Nephron progenitor cell (in vitro differentiated cells): ENCODE measurements at places on chromosomes 7 and 10.

DNA sequence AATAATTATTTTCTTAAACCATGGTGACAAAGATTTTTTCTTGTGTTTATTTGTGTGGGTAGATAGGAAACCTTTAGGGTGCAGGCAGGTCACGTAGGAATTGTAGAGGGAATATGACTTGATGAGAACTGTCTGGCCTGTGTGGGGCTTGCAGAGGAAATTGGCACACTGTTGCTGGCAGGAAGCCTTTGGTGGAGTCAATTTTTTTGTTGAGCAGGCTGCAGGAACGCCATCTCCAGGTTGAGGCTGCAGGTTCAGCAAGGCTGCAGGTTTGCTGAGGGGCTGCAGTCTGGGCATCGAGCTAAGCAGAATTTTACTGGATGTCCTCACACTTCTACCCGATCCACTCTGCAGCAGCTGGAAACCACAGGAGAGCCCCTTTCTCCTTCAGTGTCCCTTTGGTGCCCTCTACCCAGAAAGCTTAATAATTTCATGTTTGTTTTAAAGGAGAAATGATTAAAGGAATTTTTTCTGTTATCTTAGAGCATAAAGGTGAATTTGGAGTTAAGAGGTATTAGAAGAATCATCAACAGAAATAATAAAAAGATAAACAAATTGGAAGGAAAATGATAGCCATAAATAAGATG, 37.0 kb downstream of the TBC1D12 start:
- DNase-seq: no peak

DNA sequence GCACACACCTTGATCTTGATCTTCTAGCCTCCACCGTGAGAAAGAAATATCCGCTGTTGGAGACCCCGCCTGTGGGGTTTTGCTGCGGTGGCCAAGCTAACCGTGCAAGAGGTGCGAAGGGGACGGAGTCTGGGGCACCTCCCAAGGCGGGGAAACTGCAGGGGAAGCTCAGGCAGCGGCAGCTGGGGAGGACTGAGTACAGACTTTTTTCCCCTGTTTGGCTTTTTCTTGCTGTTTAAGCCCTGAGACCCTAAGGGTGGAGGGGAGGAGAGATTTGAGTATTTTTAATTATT, 108.0 kb downstream of the DNAJB6 start:
- no peak for DNase-seq

GRCh38 chr7:90094030-90094429, 60.2 kb upstream of the STEAP1 start:
- no peak for DNase-seq

DNA sequence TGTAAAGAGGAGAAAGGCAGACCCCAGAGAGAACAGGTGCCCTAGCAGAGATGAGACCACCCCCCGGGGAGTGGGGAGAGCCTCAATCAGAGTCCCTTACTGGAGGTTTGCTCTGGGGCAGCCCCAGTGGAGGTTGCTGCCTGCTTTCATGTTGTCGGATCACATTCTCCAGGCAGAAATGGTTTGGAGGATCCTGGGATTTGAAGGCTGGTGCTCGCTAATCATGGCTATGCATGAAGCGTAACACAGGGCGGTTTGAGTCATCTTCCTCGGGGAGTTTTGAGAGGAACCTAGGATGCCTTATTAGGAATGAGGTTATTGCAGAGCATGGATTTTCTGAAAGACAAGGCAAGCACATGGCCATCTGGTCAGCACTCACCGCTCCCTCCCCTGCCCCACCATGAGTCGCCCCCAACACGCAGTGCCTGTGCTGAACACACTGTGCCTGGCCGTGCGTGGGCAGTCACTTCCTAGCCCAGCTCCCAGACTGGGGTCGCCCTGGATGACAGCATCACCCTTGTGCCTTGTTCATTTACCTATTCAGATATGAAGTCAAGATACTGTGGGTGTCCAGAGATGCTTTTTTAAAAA, 319.9 kb downstream of the DPP6 start:
- no peak for DNase-seq

DNA sequence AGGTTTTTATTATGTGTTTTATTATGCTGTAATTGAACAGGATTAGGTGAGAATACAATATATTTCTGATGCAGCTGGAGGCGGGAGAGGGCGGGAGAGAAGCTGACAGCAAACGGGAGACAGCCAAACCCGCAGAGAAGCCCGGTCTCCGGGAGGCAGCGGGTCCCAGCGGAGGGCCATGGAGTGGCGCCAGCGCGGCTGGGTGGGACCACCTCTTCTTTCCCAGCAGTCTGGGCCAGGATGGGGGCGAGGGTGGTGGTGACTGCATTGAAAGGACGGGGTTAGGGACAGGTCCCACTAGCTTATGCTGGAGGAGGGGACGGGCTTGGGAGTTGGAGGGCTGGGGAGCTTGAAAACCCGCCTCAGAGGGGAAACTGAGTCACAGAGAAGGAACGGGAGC, 14.5 kb upstream of the KAZALD1 start:
- DNase-seq: no peak

GRCh38 chr10:32446536-32447406, 831 bp downstream of the CCDC7 start:
- no peak for DNase-seq

GRCh38 chr10:30057421-30057841, 2.0 kb downstream of the JCAD start:
- DNase-seq: no peak

GRCh38 chr10:8085251-8085650, 30.8 kb downstream of the GATA3 start:
- no peak for DNase-seq

DNA sequence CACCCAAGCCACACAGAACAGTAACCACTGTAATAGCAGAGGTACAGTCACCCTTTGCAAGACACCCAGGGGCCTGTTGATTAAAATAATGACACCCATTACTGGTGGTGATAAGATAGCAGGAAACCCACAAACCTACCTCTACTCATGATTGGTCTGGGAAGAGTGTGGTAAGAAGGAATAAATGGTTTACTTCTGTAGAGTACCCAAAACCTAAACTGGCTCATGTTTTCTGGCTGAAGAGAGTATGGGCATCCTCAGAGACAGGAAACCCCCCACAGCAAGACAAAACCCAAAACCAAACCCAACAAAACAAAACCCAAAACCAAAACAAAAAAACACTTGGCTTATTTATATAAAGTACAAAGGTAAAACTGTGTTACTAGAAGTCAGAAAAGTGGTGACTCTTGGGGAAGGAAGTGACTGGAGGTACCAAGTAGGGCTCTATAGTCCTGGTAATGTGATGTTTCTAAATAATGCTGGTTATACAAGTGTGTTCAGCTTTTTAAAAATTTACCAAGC, 15.5 kb upstream of the DNAJB12 start:
- DNase-seq: no peak

- DNase-seq: peak; percentile 33
These were observed 1.7 kb downstream of the NYAP1 start for GRCh38 chr7:100485471-100485876.

- DNase-seq: no peak
These were observed 75.5 kb downstream of the HTR5A start for GRCh38 chr7:155145477-155146255.

DNA sequence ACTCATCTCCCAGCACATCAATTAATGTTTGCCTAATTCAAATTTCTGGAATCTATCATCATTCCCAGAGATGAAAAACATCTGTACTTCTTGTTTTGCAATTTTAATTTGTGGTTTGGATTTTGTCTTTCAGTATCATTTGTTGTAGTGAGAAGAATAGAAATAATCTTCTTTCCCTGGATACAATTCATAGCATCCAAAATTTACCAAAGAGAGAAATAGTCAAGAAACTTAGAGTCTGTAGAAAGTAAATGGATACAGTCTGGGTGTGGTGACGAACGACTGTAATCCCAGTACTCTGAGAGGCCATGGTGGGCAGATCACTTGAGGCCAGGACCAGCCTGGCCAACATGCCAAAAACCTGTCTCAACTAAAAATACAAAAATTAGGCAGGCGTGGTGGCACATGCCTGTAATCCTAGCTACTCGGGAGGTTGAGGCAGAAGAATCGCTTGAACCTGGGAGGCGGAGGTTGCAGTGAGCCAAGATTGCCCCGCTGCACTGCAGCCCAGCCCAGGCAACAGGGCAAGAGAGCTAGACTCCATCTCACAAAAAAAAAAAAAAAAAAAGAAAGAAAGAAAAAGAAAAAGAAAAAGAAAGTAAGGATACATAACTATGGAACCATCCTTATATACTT, 193.0 kb downstream of the RELN start:
- DNase-seq: no peak

DNA sequence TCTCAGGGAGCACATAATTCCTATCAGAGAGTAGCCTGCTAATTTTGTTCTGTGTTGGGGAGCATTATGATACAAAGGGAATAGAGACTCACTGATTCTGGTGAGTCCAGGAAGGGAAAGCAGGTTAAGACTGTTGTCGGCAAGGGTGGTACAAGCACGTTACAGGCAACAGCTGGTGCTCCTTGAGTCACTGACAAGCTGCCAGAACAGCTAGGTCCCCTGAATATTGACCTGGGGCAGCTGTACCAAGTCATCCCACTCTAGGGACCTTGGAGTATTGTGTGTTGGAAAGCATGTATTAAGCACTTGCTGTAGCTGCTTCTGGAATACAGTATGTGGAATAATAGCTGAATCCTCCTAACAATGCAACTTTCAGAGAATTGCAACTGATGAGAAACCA, 37.0 kb upstream of the GLCCI1 start:
- DNase-seq: no peak

GRCh38 chr10:128268015-128268722, 141.9 kb upstream of the MKI67 start:
- peak; percentile 81 for DNase-seq

DNA sequence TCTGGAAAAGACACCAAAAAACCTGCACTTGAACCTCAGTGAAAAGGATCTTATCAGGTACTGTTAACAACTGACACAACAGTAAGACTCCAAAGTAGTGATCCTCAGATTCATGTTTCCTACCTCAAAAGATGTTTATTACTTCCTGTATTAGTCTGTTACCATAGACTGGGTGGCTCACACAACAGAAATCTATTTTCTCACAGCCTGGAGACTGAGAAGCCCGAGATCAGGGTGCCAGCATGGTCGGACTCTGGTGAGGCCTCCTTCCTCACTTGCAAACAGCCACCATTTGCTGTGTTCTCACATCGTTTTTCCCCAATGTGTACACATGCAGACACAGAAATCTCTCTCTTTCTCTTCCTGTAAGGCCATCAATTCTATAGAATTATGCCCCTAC, 154.0 kb upstream of the THSD7A start:
- DNase-seq: no peak

- DNase-seq: no peak
These were observed 5.2 kb downstream of the ZCWPW1 start for GRCh38 chr7:100423315-100423714.
